Activated CD8-positive, alpha-beta memory T cell treated with anti-CD3 and anti-CD28 coated beads, Interleukin-2, amount 50 U/mL, for 4 hours (primary cell): ENCODE measurements at places on chromosomes 11 and 22.

- no peak for DNase-seq
Observed at GRCh38 chr11:27057091-27057780, 16.6 kb downstream of the BBOX1 start.

- no peak for DNase-seq
Observed at GRCh38 chr11:2796091-2796490, 89.5 kb downstream of the CDKN1C start.

DNA sequence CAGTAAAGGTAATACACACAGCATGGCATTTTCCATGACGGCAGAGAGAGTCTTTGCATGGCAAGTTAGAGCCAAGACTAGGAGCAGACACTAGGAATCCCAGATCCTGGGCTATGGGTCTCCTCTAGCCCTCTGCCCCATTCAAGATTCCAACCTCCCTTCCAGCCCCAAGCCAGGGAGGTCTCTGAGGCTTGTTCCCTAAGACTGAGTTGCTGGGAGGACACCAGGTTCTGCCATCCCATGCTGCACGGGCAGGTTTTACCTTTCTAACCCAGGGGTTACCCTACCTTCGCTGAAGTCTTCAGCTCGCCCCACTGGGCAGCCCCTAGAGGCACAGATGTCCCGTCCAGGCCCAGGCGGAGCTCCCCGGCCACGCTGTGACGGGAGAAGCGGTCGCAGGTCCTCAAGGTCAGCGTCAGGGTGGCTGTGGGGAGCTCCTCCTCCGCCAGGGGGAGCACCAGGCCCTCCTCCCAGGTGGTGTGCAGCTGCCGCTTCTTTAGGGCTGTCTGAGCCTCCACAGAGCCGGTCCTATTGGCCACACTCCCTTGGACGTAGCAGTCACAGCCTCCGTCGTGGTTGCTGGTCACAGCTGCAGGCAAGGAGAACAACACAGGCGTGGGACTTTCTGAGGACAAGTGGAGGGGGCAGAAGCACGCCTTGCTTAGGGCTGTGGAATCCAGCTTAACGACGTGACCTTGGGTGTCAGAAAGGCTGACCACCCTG lies 33.8 kb downstream of the SYT13 start:
- DNase-seq = no peak

- no peak for DNase-seq
Observed at GRCh38 chr11:15523543-15523942, 408.8 kb downstream of the INSC start.

DNA sequence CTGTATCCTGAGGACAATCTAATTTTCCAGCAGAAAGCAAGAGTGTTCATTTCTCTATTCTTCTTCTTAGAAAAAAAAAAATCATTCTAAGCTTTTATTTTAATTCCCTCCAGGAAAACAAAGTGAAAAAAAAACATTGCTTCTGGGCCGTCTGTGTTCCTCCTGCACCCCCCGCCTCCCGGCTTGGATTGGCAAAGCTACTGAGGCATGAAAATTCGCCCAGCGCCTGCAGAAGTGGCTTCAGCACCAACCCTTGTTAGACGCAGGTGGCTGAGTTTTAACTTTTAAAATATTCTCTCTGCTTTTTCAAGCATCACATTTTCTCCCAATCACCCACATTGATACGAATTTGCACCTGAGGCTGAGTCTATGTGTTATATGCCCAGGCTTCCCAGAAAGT lies 401.6 kb downstream of the BRD1 start:
- DNase-seq = no peak

DNA sequence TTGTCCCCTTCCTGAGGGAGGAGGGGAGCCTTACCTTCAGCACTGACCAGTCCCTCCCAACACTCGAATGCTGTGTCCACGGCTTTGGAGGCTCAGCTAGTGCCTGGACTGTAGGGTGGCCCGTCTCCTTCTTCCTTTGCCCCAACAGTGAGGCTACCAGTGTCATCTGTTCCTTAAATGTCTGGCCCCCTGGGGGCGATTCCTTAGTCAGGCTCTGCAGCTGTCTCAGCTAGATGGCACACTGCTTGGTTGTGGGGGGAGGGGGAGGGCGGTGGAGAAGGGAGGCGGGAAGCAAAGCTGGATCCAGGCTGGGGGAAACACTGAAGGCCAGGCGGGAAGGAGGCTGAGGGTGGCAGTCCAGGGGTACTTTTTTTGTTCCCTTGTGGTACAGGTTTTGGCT lies at the start of gene IGSF22:
IGSF22 (minus strand) TSS at position 149 of the 400 bp plus-strand sequence. CDS start 1,952 bp downstream, outside the sequence.
- no peak for DNase-seq

- no peak for DNase-seq
Observed at GRCh38 chr11:129234978-129235377, 42.9 kb upstream of the ARHGAP32 start.

- no peak for DNase-seq
Observed at GRCh38 chr11:9576701-9577381, 3.4 kb downstream of the WEE1 start.

- DNase-seq = no peak
Observed at GRCh38 chr22:26525946-26526564, 13.8 kb upstream of the TFIP11 start.

- no peak for DNase-seq
Observed at GRCh38 chr22:48565901-48566501, 1261.7 kb downstream of the BRD1 start.

DNA sequence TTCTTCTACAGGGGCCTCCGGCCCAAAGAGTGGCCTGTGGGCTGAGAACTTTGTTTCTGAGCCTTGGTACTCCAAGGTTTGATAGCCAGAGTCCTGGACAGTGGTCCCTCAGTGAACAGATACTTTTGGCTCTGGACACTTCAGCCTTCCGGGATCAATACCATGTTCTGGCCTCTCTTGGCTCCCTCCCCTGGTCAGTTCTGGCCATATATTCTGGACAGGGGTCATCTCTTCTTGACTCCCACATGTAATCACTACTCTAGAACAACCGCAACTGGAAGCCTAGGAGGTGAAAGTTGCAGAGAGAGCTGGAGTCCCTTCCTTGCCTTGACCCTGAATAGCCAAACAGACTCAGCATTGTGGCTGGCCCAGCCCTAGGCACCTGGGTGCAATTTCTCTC lies 2.3 kb downstream of the RTN4RL2 start:
- DNase-seq = no peak

- peak; percentile 7 for DNase-seq
Observed at GRCh38 chr11:69371731-69372588, 78.0 kb downstream of the MYEOV start.
